ENCODE measurements at places on chromosomes 4 and X.

DNA sequence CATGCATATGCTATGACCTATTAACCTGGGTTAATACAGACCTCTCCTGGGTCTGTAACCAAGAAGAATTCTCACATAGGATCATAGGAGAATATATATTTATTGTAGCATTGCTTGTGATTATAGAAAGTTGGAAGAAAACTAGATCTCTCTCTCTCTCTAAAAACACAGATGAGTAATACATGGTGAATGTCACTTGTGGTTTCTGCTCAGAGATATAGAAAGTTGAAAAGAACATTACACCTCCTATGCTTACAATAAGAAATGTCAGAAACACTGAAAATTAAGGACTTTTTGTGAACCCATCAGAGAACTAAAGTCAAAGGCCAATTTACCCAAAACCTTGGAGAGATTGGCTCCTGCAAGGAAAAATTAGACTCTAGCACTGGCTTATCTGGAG, 1389.5 kb downstream of the FAM133A start:
- DNase-seq: no peak

GRCh38 chr4:108135549-108136209, 33.1 kb downstream of the LEF1 start:
- DNase-seq: no peak

- no peak for DNase-seq
These were observed 127.6 kb downstream of the LDB2 start for GRCh38 chr4:16770710-16771285.

- DNase-seq: no peak
These were observed 123.8 kb upstream of the DDIT4L start for GRCh38 chr4:100314057-100314456.

- no peak for DNase-seq
These were observed 44.4 kb downstream of the POLR2B start for GRCh38 chr4:57023104-57023503.

- DNase-seq: no peak
These were observed 1.0 kb downstream of the SLITRK4 start for GRCh38 chrX:143634663-143635455.

- DNase-seq: no peak
These were observed 54.5 kb downstream of the CHM start for GRCh38 chrX:85992811-85993229.

DNA sequence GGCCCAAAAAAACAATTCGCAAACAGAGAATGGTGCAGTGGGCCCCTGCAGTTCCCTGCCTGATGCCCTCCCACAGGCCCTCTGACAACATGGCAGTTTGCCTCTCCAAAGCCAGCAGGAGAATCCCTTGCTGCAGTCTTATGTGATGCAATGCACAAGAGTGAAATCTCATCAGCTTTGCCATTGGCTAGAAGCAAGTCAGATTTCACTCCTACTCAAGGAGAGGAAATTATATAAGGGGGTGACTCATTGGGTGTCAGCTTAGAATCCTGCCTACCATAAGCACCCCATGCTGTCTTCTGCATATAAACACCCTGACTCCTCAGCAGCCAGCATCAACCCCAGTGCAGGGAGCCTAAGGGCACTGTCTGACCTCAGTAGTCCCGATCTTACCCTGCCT, 157.3 kb upstream of the LDB2 start:
- no peak for DNase-seq

- peak; percentile 36 for DNase-seq
These were observed 107.4 kb upstream of the STOX2 start for GRCh38 chr4:183797445-183798300.

DNA sequence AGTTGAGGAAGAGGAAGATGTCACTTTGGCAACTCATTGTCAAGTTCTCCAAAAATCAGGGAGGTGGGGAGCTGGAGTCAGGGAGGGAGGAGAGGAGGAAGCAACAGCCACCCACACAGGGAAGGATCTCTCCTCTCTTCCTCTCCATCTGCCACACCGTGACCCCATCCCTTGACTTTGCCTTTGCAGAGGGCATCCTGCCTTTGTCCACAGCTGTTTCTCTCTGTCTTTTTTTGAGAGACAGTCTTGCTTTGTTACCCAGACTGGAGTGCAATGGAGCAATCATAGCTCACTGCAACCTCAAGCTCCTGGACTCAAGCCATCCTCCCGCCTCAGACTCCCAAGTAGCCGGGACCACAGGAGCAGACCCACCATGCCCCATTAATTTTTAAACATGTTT, 276.0 kb downstream of the SHOX start:
- no peak for DNase-seq

DNA sequence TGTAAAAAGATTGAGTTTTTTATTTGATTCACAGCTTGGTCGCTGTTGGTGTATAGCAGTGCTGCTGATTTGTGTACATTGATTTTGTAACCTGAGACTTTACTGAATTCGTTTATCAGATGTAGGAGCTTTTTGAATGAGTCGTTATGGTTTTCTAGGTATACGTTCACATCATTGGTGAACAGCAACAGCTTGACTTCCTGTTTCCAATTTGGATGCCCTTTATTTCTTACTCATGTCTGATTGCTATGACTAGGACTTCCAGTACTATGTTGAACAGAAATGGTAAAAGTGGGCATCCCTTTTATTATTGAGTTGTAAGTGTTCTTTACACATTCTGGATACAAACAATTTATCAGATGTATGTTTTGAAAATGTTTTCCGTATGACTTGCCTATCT, 76.0 kb downstream of the ADGRG4 start:
- no peak for DNase-seq

DNA sequence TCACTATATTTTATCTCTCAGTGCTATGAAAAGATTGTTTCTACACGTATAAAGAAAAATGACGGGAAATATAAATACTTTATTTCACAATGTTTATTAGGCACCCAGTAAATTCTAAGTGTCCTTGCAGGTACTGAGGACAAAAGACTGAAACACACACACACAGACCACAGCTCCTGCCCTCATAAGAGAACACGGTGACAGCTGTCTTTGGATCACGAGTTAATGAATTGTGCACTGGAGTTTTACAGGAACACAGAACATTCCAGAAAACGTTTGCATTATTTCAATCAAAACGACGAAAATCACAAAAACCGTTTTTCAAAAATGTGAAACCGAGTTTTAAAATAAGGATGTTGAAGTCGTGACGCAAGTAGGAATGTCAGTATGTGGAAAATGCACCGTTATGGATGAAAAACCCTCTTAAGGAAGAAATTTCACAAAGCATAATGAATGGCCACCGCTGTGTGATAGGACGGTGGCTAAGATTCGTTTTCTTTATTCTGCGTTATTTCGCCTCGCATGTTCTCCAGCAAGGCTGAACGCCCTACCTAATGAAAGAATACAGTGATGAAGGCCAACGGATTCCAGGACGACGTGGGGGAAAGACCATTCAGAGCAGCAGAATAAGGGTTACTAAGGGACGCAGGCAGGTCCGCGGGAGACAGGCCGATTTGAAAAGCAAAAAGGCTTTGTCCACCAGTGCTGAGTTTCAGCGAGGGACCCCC, 24.2 kb downstream of the FAM156A start:
- DNase-seq: peak; percentile 15

DNA sequence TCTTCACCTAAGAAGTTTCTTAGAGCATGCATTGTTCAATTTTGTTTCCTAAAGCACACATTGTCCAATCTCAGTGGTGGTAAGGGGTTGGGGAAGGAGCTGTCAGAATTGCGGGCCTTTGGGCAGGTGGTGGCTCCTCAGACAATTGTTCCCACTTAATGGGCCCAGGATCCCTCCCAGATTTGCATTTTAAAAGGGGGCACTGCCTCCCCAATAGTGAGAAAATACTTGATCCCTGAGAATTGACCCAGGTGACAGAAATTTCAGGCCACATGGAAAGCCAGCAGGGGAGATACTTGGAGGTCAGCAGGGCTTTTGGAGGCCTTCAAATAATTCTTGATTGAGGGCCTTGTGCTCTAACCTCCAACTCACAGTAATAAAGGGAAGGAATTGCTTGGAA, 217.1 kb downstream of the ZNF674 start:
- no peak for DNase-seq

GRCh38 chr4:151917145-151917734, 156.4 kb upstream of the GATB start:
- DNase-seq: no peak

GRCh38 chr4:48341776-48342605, 662 bp downstream of the SLAIN2 start:
- DNase-seq: peak; percentile 54

GRCh38 chr4:85548116-85548515, 73.2 kb downstream of the ARHGAP24 start:
- DNase-seq: no peak

DNA sequence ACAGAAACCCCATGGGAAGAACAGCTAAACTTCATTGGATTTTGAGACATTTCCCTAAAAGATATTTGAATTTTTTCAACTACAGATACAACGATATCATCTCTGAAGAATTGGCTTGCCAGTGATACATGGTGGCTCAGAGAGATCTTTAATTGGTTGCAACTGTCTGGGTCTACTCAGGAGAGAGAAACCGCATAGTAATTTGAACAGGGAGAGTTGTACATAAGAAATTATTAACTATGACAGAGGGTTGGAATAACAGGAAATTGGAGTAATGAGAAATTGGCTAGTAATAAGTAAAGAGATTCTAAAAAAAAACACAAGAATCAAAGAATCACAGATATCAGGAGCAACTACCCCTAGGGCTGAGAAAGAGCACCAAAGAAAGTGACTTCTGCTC, 118.4 kb downstream of the KLHL13 start:
- no peak for DNase-seq

DNA sequence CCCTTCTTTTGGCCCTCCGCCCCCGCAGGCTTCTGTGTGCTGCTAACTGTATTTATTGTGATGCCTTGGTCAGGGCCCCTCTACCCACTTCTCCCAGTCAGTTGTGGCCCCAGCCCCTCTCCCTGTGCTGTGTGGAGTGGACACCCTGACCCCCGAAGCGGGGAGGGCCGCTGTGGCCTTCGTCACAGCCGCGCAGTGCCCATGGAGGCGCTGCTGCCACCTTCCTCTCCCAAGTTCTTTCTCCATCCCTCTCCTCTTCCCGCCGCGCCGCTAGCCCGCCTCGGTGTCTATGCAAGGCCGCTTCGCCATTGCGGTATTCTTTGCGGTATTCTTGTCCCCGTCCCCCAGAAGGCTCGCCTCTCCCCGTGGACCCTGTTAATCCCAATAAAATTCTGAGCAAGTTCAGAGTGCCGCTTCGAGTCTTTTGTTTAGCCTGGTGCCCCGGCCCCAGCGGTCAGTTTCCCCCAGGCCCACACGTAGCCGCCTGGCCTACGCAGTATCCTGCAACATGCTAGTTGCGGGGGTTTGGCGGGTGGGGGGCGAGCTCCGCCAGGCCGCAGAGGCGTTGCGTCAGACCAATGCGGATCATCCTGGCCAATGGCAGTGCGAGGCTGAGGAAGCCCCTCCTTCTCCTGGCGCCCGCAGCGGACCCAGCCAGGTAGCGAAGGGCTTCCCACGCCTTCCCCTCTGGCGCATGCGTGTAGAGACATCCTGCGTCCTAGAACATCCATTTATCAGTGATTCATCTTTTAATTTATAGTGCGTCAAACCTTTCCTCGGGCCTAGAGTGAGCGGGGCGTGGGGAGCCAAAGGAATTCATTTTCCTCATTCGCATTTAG, 5.6 kb upstream of the KANTR start:
- peak; percentile 80 for DNase-seq

DNA sequence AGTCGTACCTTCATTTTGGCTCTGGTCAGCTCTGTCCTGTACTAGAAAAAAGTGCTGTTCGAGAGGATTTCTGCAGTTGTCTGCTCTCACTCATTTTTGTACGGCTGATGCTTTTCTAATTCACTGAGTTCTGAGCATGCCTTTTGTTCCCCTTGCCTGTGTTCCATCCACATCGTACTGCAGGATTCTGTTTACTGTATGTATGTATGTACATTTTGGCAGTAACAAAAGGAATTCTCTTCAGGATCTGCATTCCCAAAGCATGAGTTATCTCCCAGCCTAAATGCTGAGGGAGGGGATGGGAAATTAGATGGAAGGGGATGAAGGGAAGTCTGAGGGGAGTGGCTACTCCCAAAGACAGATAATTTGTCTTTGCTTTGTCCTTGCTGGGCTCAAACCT, 87.6 kb downstream of the GBA3 start:
- DNase-seq: no peak

DNA sequence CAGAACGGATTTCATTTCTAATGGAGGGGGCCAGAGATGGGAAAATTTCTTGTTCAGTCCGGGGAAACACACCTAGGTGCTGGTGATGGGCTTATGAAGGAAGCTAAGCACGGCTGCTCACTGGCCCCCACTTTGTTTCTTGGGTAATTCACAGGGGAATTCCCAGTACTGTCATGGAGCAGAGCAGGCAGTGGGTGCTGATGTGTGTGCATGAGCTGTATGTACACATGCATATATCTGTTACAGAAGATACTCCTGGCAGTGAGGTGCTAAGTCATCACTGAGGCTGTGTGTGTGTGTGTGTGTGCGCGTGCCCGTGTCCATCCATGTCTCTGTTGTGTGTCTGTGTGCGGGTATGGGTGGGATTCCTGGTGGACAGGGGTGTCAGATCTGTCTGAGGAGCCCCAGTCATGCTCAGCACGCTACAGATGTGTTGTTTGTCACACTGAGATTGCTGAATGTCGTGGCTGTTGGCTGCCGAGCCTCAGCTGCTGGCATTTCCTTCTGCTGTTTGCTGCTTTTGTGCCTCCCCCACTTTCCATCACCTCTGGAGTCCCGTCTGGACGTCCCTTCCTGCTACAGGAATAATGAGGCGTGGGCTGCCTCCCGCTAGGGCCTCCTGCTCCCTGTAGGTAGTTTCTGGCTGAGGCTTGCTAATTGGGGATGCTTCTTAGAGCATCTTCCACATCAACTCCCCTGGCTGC, 53.3 kb downstream of the JADE1 start:
- DNase-seq: peak; percentile 65

DNA sequence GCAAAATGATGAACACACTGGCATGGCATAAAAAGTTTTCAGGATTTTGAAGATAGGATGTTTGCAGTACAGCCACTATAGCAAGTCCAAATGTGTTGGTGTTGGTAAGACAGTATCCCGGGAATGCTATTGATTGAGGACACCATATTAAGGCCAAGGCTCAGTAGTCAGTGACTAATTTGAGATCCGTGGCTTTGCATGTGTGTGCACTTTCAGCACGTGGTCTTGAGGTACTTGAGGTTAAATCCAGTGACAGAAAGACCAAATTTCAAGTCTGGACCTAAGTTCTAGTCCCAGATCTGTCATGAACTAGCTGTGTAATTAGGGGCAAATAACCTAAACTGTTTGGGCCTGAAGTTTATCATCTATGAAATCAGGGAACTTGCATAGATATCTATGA, 76.5 kb upstream of the ETNPPL start:
- no peak for DNase-seq

DNA sequence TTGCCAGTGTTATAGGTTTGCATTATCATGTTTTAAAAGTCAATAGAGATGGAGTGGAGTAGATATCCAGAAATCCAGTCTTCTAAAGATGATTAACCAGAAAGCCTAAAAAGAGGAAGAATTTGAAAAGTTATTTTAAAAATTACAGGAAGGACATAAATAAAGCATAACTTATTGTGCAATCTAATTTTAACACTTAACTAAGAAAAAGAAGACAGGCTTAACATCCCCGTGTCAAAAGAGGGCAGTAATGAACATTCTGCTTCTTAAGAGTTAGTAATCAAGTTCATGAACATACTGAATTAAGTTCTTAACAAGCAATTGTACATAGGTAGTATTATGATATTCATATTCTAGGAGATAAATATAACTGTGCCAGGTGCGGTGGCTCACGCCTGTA, 39.3 kb downstream of the ELF2 start:
- no peak for DNase-seq

Data from GM13977 (cell line).